ENCODE measurements at places on chromosomes 12 and 14.

DNA sequence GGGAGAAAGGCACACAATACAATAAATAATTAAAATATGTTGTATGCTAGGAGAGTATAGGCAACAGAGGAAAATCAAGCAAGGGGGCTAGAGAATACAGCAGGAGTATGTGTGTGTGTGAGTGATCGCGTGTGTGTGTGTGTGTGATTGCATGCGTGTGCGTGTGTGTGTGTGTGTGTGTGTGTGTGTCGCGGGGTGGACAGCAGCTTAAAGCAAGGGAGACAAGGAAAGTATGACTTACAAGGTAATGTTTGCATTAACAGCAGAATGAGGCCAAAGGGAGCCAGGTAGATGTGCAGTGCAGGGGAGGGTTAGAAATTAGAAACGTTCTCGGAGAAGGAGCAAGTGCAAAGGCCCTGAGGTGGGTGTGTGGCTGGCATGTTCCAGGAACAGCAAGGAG, 57.4 kb upstream of the KCNA1 start:
- no peak for DNase-seq

DNA sequence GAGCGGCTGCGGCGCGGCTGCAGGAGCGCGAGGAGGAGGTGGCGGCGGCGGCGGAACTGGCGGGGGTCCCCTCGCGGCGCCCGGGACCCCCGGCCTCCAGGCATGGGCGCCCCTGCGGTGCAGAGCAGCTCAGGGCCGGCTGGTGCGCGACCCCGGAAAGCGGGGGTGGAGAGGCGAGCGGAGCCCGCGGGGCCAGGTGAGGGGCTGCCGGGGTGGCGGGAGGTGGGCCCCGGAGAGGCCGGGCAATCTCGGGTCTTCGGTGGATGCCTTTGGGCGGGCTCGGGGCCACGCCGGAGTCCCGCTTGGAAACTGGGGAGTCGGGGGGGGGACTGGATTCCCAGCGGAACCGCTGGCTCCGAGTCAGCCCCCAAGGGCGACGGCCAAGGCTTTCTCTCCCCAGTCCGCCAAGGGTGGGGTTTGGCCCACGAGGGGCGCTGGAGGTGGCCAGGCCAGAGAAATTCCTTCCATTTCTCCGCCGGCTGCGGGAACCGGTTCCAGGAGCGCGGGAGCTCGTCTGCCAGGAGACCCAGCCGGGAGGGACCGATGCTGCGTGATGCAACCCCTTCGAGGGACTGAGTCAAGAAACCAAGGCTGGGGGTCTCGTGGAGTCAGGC, 13.9 kb upstream of the NR4A1 start:
- no peak for DNase-seq

DNA sequence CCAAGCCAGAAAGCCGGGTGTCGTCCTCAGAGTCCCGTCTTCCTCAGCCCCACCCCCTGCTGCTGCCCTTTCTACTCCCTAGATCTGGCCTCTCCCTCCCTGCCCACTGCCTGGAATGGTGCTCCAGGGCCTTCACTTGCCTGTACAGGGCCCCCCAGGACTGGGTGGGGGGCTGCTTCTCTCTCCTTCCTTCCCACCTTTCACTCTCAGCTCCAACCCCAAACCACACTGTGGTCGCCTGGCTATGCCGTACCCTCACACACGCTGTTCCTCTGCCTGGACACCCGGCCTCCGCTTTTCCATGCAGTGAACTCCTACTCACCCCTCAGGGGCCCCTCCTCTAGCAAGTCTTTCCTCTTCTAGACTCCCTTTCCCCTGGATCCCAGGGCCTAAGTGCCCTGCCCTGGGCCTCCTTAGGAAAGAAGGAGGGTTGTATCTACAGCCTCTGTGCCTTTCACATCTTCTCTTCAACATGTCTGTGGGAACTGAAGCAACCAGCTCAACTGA, 25.5 kb upstream of the DIO3 start:
- DNase-seq, result no peak

DNA sequence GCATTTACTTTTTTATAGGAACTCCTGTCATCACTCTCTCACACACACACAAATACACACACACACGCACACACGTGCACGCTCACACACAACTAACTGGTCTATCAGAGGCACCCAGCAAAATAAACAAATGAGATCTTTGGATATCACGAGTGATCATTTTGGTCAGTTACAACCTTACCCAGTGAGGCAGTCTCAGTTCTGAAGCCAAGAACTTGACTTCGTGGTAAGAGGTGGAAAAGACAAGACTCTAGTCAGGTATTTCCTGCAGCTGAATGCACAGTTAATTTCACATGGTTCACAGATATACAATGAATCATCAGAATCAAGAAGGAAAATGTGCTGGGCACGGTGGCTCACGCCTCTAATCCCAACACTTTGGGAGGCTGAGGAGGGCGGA, 39.4 kb downstream of the ATF7 start:
- DNase-seq, result no peak

- DNase-seq, result peak; percentile 47
These were observed 268.3 kb downstream of the TMTC2 start for GRCh38 chr12:82955043-82955442.

Measured in inflammatory macrophage (primary cell).